ENCODE measurements at places on chromosomes 7 and 10.
A peak's percentile ranks its signal among the peaks of the same experiment; 100 is the strongest.

- no peak for DNase-seq
These were observed 79.0 kb downstream of the PCDH15 start for GRCh38 chr10:54722075-54722474.

GRCh38 chr7:155947051-155947450, 134.8 kb upstream of the SHH start:
- DNase-seq, result no peak

DNA sequence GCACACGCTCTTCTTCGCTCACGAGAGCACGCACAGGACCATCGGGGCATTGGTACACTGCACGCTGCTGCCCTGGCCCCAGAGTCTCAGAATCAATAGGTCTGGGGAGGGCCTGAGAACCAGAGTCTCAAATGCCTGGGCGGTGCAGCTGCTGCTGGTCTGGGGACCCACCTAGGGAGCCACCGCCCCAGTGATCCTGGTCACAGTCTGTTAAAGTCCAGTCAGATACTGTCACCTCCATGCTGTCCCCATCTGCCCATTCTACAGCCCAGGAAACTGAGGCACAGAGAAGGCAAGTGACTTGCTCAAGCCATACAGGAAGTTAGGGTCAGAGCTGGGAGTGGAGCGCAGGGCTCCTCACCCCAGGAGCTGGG, 38.0 kb downstream of the ZCCHC24 start:
- DNase-seq, result no peak

DNA sequence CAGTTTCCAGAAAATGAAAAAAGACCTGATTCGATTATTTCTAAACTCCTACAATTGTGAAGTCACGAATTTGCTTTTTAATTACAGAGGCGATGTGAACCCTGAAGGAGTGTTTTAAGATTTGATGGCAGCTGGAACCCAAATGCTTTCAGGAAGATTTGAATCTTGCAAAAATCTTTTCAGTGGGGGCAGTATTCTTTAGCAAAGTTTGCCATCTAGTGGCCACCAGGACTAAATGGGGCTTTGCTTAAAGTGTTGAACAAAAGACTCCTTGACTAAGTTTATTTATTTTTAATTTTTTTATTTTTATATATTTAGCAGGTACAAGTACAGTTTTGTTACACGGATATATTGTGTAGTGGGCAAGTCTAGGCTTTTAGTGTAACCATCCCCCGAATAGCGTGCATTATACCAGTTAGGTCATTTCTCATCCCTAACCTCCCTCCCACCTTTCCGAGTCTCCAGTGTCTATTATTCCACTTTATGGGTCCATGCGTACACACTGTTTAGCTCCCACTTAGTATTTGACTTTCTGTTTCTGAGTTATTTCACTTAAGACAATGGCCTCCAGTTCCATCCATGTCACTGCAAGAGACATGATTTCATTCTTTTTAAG, 98.8 kb downstream of the CACNB2 start:
- no peak for DNase-seq

GRCh38 chr7:157851501-157852067, 514.8 kb downstream of the DNAJB6 start:
- DNase-seq, result peak; percentile 32

DNA sequence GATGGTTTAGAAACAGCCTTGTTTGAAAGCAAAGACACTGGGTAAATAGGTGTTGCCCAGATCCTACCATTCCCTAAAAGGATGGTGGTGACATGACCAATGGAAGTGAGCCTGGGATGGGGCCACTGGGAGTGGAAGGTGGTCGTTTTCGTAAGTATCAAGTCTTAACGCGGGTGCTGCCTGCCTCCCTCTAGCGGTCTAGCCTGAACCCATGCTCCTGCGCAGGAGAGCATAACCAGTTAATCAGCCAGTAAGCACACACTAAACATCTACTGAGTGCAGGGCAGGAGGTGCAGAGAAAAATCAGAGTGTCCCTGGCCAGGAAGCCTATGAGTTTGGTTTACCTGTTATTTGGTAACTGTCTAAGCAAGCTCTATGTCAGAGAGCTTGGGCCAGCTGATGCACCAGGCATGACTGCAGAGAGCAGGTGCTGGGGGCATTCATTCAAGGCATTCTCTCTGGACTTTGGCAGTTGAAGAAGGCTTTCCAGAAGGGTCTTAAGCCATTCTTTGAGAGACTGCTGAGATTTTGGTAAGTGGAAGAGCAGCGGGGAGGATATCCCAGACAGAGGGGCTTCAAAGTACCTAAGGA, 930 bp downstream of the GARIN1A start:
- DNase-seq, result no peak

DNA sequence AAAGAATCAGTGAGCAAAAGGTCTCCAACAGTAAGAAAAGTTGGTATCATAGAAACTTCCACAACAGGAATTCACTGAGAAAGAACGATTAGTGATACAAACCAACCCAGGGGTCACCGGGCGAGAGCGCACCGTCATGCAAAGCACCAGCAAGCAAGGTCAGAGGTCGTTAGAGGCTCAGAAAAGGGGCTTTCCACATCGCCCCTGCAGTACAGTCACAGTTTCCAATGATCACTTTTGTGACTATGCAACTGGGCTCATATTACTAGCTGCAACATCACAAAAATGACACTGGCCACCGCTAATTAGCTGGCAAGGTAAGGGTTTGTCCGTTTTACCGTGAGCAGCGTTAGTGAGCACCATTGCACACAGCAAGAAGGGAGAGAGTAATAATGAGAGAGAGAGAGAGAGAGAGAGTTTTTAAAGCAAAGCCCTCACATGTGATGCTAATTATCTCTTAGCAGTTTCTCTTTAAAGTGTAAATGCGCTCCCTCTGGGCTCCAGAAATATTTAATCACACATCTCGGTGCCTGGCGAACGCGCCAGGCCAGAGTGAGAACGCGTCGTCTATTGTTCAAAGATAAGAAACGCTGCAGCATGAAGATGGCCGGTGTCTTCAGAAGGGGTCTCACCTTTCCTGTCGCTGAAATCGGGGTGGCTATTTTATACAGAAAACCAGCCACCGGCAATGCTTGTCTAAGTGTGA, 237.5 kb downstream of the DNAJB6 start:
- DNase-seq, result no peak

- no peak for DNase-seq
These were observed 8.3 kb downstream of the CALD1 start for GRCh38 chr7:134787720-134788119.

DNA sequence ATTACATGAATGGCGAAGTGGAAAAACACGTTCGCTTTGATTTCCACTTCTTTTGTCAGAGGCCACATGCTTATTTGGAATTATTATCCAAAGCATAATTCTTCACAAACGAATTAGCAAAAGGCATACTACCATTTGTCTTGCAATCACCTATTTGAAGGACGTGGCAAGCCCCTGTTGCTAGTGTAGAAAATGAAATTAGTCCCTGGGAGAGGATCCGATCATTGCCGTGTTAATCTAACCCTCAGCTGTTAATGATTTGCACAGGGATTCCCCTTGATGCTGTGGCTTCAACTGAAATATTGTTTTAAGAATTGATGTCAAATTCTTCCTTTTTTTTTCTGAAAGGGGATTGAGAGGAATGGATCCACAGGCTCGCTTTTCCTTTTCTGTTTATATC, 4.6 kb downstream of the AGMO start:
- no peak for DNase-seq

DNA sequence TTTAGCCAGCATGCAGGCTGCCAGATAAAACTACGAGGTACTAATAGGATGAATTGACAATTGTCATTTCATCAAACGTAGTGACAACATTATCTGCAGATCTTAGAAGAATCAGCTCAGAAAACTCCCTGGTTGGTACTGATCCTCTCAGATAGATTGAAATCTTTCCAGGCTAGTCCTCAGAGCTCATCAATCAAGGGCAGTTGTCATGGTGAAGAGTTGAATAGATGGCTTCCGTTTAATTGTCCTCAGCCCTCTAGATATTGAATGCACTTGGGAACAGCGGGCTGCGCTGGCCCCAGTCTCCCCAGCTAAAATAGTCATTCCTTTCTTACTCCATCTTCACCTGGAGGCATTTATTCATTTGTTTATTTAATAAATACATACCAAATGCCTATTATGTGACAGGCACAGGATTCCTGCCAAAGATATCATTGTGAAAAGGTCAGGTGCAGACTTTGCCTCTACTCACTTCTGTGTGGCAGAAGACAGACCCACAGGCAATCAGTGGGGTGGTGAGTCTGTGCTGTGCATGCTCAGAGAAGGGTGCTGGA, 1081.6 kb downstream of the TYW1 start:
- no peak for DNase-seq

- DNase-seq, result no peak
These were observed 290.6 kb downstream of the PARD3 start for GRCh38 chr10:34524369-34525091.

DNA sequence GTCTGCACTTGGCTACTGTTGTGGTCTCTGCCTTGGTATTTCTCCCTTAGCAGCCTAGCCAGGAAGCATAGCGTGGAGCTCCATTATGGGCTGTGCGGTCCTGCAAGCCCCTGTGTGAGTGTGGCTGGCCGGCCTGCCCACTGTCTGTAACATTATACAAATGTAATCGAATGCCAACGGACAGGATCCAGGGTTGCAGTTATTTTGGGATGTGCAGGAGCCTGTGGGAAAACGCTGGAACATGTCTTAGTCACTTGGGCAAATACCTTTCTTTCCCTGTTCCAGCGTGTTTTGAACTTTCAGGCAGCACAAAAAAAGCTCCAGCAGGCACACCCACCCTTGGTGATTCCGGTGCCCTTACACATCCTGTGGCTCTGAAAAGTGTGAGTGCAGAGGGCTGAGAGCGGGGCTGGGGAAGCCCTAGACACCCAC, 29.5 kb downstream of the BAG3 start:
- DNase-seq, result no peak

DNA sequence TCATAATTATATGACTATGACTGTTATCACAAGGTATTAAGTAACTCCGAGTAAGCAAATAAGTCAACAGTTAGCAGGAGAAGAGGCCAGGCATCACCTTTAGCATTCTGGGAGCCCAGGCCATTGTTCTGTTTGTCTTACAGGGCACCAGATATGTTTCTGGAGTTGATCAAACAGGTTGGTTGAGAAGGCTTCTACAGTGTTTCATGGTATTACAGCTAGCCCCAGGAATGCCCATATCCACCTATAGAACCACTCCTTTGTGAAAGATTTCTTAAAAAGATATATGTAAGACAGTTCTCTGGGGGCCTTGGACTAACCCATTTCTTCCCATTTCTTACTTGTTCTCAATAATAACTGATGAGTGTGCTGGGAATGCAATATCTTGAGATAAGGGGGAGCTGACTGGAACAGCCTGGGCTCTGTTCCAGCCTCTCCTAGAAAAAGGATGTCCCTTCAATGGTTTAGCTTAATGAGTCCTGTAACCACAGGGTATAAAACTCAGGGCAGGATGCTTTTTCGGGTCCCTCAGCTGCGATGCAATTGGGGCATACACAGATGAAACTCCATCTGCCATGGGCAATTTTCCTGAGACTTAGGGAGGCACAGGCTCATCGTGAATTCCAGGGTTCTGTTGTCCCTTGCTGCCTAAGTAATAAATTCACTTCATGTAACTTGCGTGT, 286.4 kb downstream of the BAMBI start:
- DNase-seq, result no peak

DNA sequence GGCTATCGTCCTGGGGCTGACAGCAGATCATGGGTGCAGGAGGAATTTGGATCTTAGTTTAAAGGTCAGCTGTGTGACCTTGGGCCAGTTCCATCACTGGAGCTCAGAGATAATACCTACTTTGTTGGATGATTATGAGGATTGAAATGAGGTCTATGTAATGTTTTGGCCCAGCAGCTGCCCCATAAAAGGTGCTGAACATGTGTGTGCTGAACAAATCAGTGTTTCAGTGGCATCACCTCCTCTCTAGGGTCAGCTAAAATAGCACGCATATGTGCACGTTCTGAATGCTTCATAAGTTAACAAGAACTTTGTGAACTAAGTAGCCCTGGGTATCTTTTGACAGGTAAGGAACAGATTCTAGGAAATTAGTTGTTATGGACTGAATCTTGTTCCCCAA, 84.8 kb upstream of the LRRC18 start:
- DNase-seq, result no peak

GRCh38 chr7:102395873-102396709, at the start of gene PRKRIP1:
TSS of gene PRKRIP1 (plus strand) at chr7:102396363. CDS start at chr7:102396412, 49 bp downstream.
- peak; percentile 89 for DNase-seq

GRCh38 chr7:2715341-2716231, 27.6 kb downstream of the AMZ1 start:
- peak; percentile 53 for DNase-seq

GRCh38 chr7:84236398-84236797, 41.8 kb upstream of the SEMA3A start:
- DNase-seq, result no peak

DNA sequence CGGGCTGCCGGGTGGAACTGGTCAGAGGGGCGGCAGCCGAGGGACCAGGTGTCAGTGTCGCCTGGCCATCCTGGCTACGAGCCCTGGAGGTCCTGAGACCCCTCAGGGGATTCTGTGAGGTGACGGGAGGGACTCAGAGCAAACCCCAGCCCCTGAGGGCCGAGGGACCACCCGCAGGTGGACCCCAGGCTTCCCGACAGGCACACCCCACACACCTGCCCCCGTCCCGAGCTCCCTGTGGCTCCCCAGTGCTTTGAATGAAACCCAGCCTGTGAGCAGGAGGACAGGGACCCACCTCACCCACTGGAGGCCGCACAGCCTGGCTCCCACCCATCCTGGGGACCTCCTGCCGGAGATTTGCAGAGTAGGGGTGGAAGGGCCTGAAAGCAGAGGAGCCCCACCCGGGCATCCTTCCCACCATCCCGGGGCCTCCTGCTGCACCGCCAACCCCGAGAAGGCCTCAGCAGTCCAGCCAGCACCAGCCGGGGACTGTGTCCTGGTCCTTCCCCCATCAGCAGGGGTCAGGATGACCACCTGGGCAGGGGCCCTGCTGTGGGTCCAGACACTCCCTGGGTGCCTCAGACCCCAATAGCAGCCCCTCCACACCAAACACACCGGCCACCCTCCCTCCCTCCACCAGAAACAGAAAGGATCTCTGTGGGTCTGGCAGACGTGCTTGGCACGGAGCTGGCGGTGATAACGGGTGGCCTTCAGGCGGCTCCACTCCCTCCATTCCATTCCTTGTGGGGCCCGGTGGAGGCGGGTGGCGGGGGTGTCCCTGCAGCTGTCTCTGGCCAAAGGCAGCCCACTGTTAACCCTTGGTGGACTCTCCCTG, 13.9 kb downstream of the VENTX start:
- DNase-seq, result no peak

GRCh38 chr10:79266084-79266483, 81.2 kb upstream of the PPIF start:
- no peak for DNase-seq

DNA sequence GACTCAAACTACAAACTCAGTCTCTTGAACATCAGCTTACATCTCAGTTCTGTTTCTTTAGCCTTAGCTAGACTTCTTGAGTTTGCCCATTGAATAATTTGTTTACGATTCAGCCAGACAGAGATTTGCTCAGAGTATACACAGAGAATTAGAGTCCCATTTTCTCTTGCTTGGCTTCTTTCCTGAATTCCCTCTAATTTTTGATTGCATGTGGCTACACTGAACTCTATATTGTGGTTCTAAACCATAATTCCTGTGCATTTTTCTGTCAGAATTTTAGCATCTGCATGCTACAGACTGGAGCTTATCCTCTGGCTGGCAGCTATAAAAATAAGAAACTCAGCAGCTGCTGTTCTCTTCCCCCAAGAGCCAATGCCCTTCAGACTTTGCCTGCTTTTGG, 354.9 kb downstream of the MDFIC start:
- DNase-seq, result no peak

GRCh38 chr7:2725178-2726105, 37.4 kb downstream of the AMZ1 start:
- DNase-seq, result no peak

GRCh38 chr10:103548006-103548405, 54.5 kb downstream of the NEURL1 start:
- no peak for DNase-seq

Data from effector CD4-positive, alpha-beta T cell (primary cell).